ENCODE measurements at places on chromosomes 13 and 19. TPM values are rescaled to one million over a fixed set of nuclear protein-coding genes. Genes with fewer than 3 reads are reported as not detected.

DNA sequence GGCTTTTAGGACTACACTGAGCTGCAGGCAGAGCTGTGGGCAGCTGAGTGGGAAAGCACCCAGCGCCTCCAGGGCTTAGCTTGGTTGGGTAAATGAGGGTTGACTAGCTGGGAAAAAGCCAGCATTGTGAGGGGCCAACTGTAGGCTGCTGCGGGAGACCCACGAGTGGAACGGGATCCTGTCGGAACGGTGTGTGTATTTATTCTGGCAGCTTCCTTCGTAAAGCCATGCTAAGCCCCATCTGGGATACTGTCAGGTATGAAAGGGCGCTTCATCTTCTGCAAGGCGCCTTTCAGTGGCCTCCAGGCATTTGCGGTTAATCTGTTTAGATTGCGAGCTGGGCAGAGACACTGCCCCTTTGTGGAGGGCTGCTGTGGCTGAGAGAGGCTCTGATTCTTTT lies 39.5 kb upstream of the CNMD start:
- DNase-seq = no peak

- no peak for DNase-seq
These were observed 7.0 kb upstream of the RCN3 start for GRCh38 chr19:49520705-49521319.

GRCh38 chr13:26469602-26470001 lies 87.9 kb upstream of the WASF3 start:
- DNase-seq = no peak

DNA sequence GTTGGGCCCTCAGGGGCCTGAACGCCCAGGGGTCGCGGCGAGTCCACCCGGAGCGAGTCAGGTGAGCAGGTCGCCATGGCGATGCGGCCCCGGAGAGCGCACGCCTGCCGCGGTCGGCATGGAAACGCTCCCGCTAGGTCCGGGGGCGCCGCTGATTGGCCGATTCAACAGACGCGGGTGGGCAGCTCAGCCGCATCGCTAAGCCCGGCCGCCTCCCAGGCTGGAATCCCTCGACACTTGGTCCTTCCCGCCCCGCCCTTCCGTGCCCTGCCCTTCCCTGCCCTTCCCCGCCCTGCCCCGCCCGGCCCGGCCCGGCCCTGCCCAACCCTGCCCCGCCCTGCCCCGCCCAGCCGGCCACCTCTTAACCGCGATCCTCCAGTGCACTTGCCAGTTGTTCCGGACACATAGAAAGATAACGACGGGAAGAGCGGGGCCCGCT lies at the start of gene CCNA1:
CCNA1 (plus strand) TSS at position 390 of the 439 bp plus-strand sequence. CDS start 562 bp downstream, outside the sequence.
- no peak for DNase-seq

DNA sequence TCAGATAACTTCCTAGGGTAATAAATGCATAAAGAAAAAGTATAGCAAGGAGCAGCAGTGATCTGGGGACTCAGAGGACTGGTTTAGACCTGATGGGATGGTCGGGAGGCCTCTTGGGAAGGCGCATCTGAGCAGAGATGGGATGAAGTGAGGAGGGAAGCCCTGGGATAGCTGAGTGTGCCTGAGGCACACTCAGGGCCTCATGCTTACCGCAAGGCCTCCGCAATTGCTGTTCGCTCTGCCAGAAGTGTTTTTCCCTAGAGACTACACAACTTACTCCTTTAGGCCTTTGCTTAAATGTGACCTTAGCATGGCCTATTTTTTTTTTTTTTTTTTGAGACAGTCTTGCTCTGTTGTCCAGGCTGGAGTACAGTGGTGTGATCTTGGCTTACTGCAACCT lies 4.1 kb upstream of the DLL3 start:
- DNase-seq = no peak

- DNase-seq = peak; percentile 63
These were observed 1.5 kb upstream of the CEACAM5 start for GRCh38 chr19:41706741-41707501.

Gene CLIP3
- 2.1 TPM for total RNA-seq

Gene PNMA8B
- 0.09 TPM for total RNA-seq

Measured in natural killer cell (primary cell).